NCI-H2029 (cell line): ENCODE measurements at places on chromosomes 6 and 20.

- DNase-seq = no peak
Observed at GRCh38 chr6:105058316-105058715, 101.4 kb downstream of the LIN28B start.

GRCh38 chr6:157611406-157611805, 211.6 kb upstream of the SNX9 start:
- DNase-seq = no peak

DNA sequence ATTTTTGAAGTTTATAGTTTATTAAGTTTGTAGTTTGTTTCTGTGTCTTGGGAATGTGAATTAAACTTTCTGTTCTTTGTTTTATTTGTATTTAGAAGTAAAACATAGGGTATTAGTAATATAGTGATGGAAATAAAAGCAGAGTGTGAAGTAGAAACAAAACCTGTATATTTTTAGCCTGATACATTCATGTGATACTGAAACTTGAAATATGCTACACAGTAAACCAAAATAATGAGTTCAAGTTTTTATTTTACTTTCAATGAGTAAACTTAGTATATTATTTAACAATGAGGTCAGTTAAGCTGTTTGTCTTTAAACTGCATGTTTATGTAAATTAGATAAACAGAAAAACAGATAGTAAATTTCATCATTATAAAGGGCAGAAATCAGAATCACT, 1592.6 kb downstream of the GRIK2 start:
- no peak for DNase-seq

DNA sequence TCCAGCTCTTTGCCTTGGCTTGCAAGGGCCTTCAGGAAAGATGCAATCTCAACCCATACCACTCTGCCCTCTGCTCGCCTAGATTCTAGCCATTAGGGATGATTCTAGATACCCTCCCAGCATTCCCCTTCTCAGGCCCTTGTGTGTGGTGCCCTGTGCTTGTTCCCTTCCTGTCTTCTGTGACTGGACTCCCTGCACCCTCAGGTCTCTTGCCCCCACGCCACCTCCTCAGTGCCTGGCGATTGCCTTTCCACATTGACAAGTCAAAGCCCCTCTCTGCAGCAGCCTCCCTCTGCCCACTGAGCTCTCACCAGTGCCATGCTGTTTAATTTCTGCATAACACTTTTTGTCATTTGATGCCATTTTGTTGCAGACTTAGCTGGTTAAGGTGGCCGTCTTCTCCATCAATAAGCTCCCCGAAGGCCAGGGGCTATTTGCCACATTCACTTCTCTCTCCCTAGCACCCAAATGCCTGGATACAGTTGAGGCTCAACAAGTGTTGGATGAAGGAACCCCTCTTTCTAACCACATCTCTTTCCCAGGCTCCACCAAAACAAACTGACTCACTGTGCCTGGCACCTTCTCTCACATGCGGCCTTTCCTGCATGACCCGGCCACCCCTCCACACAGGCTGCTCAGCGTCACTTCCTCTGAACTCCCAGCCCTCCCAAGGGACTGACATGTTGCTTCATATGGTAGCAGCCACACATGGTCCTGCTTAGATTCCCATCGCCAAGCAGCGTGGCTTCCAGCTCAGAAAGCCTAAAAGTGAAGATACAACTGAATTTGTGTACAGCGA, 4.6 kb upstream of the TXNDC5 start:
- no peak for DNase-seq

- no peak for DNase-seq
Observed at GRCh38 chr20:39326050-39326449, 363.9 kb downstream of the DHX35 start.

GRCh38 chr6:125486881-125487280, 185.1 kb upstream of the HDDC2 start:
- no peak for DNase-seq

DNA sequence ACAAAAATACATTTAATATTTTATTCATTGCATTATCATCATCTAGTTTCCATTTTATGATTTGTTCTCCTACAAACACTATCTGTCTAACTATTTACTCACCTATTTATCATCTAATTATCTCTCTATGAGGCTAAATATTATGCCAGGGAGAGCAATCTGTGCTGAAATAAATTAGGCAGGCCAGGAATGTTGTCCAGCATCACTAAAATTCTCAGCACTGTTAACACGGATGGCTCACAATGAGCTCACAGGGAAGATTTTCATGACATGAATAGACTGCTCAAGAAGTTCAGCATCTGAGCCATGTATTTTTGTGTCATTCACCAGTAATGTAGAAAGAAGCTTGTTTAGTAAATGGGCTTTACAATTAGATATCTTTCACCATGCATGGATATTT, 1277.2 kb downstream of the GRIK2 start:
- DNase-seq = no peak

GRCh38 chr6:52360601-52361413, 1.1 kb upstream of the PAQR8 start:
- DNase-seq = no peak

DNA sequence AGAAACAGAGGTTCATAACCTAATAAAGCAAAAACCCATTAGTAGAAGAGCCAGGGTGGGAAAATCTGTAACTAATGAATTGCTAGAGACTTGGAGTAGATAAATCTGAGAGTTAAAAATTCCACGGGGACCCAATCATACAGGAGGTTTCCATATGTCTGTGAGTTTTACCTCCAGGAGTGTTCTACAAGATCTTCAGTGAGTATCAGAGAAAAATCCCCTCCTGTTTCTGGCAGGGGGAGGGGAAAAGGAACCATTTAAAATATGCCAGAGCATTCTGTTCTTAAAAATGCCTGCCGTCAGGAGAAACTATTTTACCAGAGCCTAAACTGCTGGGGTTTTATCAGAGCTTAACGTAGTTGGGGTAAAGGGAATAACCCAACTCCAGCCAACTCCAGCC, 54.0 kb upstream of the PLN start:
- no peak for DNase-seq

- no peak for DNase-seq
Observed at GRCh38 chr20:38987777-38988176, 25.6 kb downstream of the DHX35 start.

DNA sequence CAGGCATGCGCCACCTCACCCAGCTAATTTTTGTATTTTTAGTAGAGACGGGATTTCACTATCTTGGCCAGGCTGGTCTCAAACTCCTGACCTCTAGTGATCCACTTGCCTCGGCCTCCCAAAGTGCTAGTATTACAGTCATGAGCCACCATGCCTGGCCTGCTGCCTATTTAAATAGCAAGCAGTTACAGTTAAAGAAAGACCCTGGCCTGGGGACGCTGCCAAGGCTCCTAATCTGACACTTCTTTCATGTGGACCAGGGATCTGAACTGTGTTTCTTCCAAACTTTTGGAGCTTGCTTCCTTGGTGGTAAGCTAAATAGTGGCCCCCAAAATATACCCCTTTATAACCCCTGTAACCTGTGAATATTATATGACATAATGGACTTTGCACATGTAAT, 15.3 kb downstream of the PPARD start:
- DNase-seq = no peak

DNA sequence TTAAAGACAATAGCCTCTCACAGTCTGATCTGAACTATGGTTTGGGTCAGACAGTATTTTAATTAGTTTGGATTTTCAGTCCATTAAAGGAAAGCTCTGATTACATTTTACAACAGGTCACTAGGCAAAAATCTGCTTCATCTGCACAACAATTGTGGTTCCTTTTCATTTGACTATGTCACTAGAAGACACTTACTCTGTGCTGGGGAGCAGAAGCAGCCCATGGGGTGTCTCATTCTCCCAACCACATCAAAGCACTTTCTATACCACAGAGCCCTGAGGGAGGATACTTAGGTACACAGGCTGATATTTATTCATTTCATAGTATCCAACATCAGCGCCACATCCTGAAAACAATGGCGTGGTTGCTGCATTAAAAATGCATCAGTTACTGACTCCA, 36.6 kb upstream of the HDAC2 start:
- no peak for DNase-seq

DNA sequence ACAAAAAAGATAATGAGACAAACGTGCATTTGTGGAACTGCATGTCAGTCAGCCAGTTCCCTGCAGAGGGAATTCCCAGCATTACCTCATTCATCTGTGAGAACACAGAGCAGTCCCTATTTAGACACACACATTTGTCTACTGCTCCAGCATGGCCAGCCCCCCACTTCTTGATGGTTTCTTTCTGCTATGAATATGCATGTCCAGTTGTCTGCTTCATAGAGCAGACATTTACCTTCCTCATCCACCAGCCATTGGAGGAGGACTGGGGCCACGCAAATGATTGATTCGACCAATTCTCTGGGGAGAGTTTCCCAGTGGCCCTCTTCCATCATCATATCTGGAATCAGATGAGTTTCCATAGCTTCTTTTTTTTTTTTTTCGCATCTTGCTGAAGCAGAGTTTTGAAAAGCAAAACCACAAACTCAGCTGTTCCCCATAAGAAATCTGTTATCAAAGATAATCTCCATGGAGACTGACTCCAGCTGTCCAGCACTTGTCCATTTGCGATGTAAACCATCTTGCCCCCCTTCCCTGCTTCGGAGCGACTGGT, 11.8 kb downstream of the ENPP1 start:
- no peak for DNase-seq

GRCh38 chr6:12348530-12349511, 58.7 kb downstream of the EDN1 start:
- DNase-seq = no peak

DNA sequence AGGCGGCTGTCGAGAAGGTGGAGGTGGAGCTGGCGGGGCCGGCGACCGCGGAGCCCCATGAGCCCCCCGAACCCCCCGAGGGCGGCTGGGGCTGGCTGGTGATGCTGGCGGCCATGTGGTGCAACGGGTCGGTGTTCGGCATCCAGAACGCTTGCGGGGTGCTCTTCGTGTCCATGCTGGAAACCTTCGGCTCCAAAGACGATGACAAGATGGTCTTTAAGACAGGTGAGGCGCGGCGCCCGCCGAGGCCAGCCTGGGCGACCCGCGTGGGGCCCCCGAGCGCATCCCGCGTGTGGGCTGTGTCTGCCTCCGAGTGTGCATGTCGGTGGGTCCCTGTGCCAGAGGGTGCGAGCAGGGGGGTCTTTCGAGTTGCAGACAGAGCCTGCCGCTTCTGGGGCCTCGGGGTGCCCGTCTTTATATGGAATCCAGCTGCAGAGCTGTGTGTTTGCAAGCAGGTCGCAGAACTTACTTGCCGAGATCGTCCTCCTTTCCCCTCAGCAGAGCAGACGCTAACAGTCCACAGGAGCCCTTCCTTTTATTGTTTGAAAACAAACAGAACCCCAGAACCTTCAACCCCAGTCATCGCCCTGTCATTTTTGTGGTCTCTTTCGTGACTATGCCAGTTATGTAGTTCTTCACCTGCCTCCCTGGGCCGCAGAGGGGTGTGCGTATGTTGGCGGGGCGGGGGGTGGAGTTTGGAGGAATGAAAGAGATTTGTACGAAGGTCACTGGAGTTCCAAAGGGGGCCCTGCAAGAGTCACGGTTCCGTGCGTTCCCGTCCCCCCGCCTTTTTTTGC, 766 bp downstream of the SLC16A10 start:
- no peak for DNase-seq
